ENCODE measurements at places on chromosomes 7 and 10.

DNA sequence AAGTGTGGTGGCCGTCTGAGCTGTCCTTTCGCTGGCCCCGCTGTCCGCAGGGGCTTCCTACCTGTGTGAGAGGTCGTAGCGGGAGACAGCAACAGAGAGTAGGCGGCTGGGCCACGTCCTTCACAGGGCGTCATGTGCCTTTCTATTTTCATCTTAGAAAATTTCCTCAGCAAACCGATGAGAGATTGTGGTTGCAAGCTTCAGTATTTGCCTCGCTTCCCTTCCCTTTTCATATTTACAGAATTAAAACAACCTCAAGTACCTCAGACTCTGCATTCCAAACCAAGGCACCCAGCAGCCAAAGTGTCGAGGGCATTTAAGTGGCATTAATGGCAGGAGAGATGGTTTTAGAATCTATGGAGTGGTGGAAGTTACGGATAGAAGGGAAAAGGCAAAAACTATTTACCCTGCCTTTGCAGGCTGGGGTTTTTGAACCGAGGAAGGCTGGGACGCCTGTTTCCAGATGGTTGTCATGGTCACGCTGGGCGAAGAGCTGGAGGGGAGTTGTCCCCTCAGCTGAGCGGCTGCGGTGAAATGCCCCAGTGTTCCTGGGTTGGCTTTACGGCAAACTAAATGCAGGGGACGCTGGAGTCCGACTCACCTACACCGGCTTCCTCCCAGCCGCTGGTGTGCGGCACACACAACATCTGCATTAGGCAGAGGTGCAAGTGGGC lies 41.9 kb downstream of the WIPI2 start:
- no peak for DNase-seq

GRCh38 chr10:100912605-100913469 lies at the start of gene SLF2:
SLF2 (plus strand) TSS chr10:100912963; CDS start chr10:100913111, 148 bp downstream.
- peak; percentile 82 for DNase-seq

DNA sequence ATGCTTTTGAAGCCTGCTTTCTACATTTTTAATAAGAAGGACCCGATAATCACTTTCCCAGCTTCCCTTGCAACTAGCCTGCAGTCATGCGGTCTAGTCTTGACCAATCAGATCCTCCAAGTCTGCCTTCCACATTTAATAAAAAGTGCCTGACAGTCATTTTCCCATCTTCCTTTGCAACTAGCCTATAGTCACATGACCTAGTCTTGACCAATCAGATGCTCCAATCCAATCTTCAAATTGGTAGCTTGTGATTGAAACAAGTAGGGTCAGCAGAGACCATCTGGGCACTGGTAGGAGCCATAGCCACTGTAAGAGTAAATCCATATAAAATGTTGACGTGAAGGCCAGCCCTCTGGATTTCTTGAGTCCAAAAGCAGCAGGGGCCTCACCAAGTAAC lies 80.0 kb downstream of the NPTX2 start:
- no peak for DNase-seq

DNA sequence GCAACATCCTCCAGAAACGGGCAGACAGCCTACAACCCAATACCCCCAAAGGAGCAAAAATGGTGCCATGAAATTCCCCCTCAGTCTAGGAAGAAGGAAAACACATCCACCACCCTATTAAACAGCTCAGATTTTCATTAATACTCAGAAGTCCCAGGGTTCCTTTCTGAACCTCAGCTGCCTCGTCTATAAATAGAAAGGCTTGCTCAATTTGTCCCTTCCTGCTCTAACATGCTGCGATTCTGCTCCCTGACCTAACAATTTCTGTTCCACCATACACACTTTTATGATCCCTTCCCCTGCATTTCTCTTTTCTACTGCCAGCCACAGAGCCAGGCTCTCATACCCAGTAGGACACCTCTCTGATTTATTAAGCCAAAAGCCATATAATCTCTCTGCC lies 68.1 kb downstream of the MTERF1 start:
- DNase-seq = no peak

DNA sequence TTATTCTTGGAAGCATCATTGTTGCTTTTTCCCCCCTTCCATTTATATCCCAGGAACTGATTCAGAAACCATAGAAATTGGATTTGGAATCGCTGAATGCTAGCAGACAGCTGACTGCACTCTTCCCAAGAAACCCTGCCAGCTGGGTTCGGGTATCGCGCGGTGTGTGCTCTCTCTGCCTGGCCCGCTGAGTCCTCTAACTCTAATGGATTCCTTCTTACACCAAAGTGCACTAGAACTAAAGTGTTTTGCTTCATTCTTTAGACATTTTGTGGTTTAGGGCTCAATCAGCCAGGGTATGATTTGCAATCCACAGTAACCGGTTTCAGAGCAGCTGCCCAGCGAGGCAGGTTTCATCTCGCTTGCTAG lies 92.2 kb downstream of the EGFR start:
- DNase-seq = no peak

DNA sequence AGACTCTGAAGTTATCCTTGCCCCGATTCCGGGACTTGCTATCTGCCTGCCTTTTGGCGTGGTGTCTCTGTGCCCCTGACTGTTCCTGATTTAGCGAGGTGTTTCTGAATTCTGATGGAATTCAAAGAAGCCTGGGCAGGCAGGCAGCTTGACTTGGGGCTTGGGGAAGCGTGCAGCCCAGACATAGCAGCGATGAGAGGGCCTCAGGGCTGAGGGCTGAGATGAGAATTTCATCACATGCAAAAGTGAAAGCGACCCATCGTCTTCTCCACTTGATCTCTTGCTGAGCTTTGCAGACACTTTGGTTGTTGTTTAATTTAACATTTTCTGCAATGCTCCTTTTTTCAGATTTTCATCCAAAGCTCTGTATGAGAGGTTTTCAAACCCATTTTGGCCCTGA lies 57.8 kb downstream of the TCF7L2 start:
- DNase-seq = no peak

Data from central memory CD8-positive, alpha-beta T cell (primary cell).